ENCODE measurements at places on chromosomes 16 and 17. TPM values are rescaled to one million over a fixed set of nuclear protein-coding genes. Genes with fewer than 3 reads are reported as not detected.

RAB11FIP4 gene
- 2.6 TPM for polyA plus RNA-seq

TNP2 gene
- polyA plus RNA-seq: not detected

SLC35G6 gene
- polyA plus RNA-seq: not detected

CCL4L2 gene
- polyA plus RNA-seq: not detected

METRN gene
- 131 TPM for polyA plus RNA-seq

KRT33B gene
- 0.57 TPM for polyA plus RNA-seq

KCNH6 gene
- polyA plus RNA-seq: not detected

EFNB3 gene
- 6.0 TPM for polyA plus RNA-seq

SCARF1 gene
- polyA plus RNA-seq: 0.03 TPM

RAMP2 gene
- polyA plus RNA-seq: 0.13 TPM

EPOP gene
- 6.5 TPM for polyA plus RNA-seq

PIMREG gene
- 21.8 TPM for polyA plus RNA-seq

LRRC46 gene
- polyA plus RNA-seq: 0.60 TPM

KRTAP9-2 gene
- not detected for polyA plus RNA-seq

LGALS9B gene
- polyA plus RNA-seq: 12.8 TPM

TEKT1 gene
- not detected for polyA plus RNA-seq

CUEDC1 gene
- polyA plus RNA-seq: 16.6 TPM

PLA2G10 gene
- polyA plus RNA-seq: 0.90 TPM

SECTM1 gene
- polyA plus RNA-seq: 9.5 TPM

C16orf96 gene
- polyA plus RNA-seq: not detected

ZDHHC1 gene
- polyA plus RNA-seq: 3.2 TPM

KRT33A gene
- not detected for polyA plus RNA-seq
